NCI-H1092 (cell line): ENCODE measurements at places on chromosomes 5 and 9.

DNA sequence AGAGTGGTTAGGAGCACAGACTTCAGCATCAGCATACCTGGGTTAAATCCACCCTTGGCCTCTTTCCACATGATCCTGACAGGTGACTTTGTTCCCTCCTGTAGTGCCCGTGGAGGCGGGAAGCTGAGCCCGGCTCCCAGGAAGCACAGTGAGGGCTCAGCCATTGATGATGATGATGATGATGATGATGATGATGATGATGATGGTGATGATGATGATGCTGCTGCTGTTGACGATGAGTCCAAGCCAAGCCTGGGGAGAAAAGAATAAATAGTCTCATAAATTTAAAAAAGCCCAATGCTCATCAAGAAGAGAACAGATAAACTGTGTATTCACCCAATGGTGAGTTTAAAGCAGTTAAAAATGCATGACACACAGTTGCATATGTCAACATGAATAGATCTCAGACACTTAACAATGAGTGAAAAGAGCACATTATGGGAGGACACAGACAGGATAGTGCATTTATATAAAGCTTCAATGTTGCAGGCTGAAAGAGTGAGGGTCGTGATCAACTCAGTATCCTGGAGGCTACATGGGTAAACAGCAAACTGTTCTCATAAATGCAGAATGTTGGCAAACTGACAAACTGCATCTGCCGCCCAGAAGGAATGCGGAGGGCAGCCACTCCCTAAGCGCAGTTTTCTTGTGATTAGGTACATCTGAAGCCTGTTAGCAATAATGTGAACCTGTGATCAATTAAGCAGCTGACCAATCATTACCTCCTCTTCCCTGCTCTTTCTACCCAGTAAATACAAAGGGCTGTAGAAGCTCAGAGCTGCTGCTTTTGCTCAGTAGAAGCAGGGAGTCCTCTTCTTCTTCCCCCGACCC lies 11.7 kb upstream of the CFAP157 start:
- no peak for DNase-seq

GRCh38 chr5:38187532-38187931 lies 70.8 kb upstream of the EGFLAM start:
- DNase-seq = no peak

DNA sequence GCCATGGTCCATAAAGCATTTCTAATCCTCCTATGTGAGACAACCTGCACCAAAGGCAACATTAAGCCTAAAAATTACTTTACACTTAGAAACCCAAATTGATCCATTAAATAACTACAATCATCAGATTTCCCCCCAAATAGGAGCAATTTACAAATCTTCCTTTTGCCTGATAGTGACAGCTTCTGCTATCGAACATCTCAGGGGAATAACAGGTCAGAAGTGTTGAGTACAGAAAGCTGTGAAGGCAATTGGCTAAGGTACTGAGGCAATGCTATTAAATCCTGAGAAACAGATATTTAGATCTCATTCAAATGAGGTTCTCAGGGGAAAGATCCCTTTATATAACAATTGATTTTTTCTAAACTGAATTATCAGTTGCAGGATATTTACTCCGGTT lies 141.1 kb downstream of the PIK3R1 start:
- no peak for DNase-seq

GRCh38 chr5:55535199-55535905 lies 588 bp upstream of the PLPP1 start:
- no peak for DNase-seq

GRCh38 chr9:106450549-106450948 lies 412.4 kb upstream of the ZNF462 start:
- DNase-seq = no peak
